ENCODE measurements at places on chromosomes 4 and X.

DNA sequence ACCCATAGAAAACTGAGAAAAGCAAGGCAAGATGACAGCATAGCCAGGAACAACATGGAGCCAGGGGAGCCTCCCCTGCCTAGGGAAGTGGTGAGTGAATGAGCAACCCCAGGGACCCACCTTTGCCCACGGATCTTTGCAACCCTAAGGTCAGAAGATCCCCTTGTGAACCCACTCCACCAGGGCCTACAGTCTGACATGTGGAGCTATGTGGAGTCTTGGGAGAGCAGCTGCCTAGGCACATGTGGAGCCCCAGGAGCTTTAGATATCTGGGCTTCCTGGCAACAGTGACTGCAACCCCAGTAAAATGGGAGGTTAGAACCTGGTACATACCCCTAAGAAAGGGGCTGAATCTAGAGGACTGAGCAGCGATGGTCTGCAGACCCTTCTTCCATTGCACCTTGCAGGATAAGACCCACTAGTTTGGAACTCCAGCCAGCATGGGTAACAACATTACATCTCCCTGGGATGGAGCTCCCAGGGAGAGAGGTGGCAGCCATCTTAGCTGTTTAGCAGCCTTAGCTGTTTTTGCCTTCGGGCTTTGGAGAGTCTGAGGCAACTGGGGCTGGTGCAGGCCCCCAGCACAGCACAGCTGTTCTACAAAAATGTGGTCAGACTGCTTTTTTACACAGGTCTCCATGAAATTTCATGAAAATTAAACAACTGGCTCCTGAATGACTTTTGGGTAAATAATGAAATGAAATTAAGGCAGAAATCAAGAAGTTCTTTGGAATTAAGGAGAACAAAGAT lies 104.7 kb upstream of the TRIM2 start:
- DNase-seq: no peak

- no peak for DNase-seq
Measured at GRCh38 chr4:186946682-186947294, 223.1 kb upstream of the FAT1 start.

DNA sequence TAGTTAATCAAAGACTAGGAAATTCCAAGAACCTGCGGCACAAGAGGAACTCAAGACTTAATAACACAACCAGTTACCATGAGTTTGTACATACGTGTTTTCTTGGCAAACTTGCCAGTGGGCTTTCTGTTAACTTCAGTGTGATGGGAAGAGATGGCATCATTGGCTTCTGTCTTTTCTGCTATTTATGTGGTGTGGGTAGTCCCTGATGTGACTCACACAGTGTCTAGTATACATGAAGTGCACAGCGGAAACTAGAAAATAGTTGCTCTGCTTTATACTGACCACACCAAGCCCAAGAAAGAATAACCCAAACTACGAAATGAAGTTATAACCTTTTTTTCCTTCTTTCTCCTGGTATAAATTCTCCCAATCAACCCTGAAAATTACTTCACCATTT lies 24.5 kb downstream of the DAPP1 start:
- DNase-seq: no peak

- DNase-seq: no peak
Measured at GRCh38 chr4:83536362-83537272, 709 bp downstream of the GPAT3 start.

- DNase-seq: no peak
Measured at GRCh38 chrX:9362363-9362928, 102.4 kb upstream of the TBL1X start.

- no peak for DNase-seq
Measured at GRCh38 chr4:5693871-5694270, 14.5 kb downstream of the EVC2 start.

- DNase-seq: no peak
Measured at GRCh38 chr4:8374851-8375649, 65.5 kb downstream of the ACOX3 start.

DNA sequence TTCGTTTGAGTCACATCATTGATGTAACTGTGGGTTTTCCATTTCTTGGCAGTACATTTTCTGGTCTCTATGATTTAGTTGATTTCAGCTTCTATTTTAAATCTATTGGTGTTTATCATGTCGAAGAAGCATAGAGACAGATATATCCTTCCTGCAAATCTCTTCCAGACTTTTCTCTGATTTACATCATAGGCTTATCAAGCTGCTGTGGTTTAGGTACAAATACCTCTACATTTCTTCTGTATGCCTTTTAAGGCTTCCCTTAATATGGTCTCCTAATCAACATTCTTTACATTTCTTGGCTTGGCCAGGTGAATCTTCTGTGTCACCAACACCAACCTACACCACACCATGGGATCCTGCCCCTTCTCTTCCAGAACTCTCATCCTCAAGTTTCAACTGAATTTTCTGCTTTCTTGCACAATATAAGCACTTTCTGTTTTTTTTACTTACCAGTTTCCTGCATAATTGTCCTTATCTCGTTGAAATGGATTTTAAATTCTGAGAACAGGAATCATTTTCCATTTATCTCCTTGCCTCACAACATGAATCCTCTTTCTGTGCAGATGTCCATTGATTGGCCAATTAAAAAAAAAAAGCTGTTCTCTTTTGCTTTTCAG lies 626.9 kb downstream of the ANKRD50 start:
- no peak for DNase-seq

- peak; percentile 44 for DNase-seq
Measured at GRCh38 chr4:80201252-80202151, 4.2 kb downstream of the PRDM8 start.

DNA sequence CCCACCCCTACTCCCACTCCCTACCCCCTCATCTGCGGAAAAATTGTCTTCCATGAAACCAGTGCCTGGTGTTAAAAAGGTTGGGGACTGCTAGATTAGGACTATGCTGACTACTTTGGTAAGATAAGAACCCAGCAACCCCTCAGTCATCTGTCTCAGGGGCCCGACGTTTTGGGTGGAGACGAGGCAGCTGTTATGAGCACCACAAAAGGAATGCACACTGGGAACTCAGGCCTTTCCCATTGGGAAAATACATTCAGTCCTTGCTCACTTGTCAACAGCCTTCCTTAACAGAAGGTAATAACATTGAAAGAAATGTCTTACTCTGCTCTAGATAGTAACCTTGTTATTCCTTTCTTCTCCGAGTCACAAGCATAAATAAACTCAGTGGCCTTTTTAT lies 310.8 kb downstream of the AFF2 start:
- no peak for DNase-seq

DNA sequence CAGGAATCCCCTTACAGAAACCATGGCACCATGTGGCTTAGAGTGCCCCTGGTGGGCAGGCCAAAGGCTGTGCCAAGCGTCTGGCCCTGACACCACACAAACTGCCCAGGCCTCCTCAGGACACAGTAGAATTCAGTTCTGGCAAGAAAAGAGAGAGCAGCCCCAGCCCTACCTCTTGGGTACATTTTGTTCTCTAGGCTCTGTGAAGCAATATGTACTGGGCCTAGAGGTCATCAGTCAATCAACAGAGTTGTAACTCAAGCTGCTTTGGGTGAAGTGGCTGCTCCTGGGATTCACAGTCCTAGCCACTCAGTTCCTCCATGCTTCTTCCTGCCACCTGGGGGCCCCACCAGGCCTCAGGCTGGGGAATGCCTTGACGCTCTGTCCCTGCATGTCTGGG lies 158.1 kb upstream of the MAMLD1 start:
- no peak for DNase-seq

GRCh38 chrX:138777230-138777629 lies 65.7 kb upstream of the FGF13 start:
- no peak for DNase-seq

DNA sequence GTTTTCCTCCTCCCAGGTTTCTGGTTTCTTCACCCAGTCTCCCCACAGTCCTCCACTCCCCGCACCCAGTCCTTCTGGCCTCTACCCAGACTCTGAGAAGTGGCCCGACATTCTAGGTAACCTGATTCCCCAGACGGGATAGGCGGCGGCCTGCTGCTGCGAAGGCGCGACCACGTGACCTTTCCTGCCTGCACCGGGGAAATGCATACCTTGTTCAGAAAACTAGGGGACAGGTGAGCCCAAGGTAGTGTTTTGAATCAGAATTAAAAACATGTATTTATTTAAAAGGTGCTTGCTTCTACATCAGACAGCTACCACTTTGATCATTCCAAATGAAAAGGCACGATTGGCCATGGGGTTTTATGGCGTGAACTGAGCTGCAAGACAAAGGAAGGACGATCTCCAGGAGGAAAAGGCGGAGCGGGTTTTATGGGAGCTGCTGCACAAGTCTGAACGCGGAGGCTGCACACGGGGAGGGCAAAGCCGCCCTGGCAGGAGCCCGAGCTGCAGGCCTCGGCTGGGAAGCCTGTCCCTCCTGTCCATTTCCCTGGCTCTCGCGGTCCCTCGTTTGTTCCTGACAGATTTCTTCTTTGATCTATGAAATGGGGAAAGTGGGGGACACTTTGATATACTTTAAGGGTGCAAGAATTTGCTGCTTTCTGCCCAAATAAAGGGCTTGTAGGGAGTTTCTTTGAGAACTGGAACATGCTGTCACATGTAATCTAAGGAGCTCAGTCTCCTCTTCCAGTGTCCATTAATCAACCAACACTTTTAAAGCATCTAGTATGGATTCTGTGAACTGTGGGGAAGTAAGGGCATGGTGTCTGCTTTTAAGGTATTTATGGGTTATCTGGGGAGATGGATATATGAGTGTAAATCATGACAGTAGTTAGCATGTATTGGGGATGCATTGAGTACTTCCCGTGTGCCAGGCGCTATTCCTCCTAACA lies 150.9 kb downstream of the SPRY1 start:
- DNase-seq: no peak

- no peak for DNase-seq
Measured at GRCh38 chr4:130403221-130403620, 1307.3 kb downstream of the C4orf33 start.

DNA sequence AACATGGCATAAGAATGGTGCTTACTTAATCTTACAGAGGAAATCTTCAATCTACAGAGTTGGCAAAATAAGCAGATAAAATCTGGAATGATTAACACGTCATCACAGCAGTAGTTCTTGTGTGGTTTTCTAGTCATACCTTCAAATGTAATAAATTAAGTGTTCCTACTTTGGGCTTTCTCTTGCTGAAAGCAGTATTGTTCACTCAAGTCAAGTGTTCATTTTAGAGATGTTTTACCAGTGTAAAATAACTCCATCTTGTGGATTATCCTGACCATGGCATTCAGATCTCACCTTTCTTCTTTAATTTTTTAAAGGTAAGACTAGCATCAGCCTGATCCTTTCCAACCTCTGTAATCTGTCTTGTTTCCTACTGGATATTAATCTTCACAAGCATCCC lies 72.9 kb downstream of the ADAMTS3 start:
- DNase-seq: no peak

DNA sequence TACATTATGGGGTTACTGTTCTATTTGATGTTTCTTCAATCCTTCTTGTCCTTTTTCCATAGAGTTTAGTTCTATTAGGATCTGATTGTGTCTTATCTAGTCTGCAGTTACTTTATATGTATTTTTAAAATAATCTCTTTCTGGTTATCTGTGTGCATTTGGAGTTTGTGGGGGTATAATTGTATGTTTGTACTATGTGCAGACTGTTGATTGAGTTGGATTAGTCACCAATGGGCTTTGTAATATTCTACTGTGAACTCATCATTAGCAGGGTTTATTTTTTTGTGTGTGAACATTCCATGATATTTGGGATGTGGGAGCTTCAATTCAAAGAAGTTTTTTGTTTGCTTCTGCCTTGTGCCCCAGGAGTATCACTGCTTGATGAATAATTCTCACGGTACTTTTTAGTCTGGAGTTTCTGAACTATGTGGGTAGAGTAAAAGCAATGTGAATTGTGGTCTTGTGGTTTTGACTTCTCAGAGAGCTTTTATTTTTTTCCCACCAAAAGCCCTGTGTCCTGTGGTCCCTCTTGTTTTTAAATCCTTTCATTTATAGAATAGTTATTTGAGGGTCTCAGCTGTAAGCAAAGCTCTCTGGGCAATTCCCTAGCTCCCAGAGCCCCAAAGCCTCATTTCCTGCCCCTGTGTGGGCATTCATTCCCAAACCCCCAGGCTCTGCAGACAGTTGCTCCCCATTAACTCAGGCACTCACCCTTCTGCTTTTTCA lies 127.8 kb downstream of the PHKA2 start:
- no peak for DNase-seq

GRCh38 chr4:5632571-5632970 lies 75.8 kb downstream of the EVC2 start:
- no peak for DNase-seq

GRCh38 chr4:14087459-14087858 lies 459.9 kb upstream of the BOD1L1 start:
- DNase-seq: no peak

- DNase-seq: no peak
Measured at GRCh38 chrX:43479070-43479469, 177.0 kb upstream of the MAOA start.

GRCh38 chrX:21176921-21177571 lies 197.2 kb upstream of the CNKSR2 start:
- no peak for DNase-seq

DNA sequence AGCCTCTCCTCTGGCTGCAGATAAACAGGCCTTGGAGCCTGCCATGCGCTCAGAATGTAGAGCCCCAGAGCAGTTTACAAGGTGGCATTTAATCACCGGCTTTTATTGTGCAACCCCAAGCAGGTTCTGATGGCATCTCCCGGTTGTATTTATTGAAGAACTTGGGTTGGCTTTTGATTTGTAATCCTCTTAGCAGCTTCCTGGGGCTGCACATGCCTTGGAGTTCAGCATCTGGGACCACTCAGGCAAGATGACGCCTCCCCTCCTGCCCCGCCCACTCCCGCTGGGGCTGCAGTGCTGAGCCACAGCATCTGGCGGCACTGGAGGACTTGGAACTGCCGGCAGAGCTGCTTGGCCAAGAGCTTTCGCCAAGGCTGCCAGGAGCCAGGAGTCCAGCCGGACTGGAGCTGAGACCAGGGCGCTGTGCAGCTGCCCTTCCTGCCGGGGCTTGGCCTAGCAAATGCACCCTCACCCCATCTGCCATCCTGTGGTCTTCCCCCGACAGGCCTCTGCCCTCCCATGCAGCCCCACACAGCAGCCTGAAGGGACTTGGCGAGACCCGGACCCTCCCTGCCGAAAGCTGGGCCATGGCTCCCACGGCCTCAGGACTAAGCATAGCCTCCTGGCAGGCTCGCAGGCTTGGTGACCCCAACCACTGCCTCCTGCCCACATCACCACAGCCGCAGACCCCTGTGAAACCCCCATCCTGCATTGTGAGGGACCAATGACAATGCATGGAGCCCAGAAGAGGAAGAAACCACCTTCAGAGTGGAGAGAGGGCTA lies 5.4 kb downstream of the HTRA3 start:
- DNase-seq: no peak

DNA sequence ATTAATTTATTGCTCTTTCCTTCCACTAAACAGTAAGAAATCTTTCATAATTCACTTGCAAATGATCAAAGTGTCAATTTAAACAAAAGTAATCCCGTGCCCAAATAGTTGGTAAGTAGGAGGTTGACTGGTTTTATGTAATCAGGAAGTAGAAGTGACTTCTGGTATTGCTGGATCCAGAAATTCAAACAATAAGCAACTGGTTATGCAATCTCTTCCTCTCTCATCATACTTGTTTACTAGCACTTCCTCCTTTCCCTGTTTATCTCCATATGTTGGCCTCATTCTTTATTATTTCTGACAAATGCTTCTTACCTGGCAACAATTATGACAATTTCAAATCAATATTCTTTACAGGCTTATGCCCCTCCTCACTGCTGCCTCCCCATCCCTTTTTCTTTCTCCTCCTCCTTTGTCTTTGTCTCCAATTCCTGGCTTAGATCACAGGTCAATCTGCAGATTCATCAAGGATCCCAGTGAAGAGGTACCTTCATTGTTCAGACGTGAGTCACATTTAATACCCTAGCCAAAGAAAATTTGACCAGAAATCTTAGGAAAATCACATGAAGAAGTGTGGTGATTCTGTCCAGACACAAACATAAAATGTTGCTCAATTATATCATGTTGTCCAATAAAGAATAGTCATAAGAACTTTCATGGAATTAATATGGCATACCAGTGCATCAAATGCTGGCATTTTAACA lies 323.2 kb upstream of the PCDH7 start:
- no peak for DNase-seq

Data from stimulated activated CD4-positive, alpha-beta T cell treated with anti-CD3 and anti-CD28 coated beads, TNF-alpha, amount 100 ng/mL, for 24 hours (primary cell).